8988T (cell line): ENCODE measurements at places on chromosomes 3 and 15.

- DNase-seq, result no peak
Measured at GRCh38 chr15:37037071-37037655, 63.2 kb downstream of the MEIS2 start.

DNA sequence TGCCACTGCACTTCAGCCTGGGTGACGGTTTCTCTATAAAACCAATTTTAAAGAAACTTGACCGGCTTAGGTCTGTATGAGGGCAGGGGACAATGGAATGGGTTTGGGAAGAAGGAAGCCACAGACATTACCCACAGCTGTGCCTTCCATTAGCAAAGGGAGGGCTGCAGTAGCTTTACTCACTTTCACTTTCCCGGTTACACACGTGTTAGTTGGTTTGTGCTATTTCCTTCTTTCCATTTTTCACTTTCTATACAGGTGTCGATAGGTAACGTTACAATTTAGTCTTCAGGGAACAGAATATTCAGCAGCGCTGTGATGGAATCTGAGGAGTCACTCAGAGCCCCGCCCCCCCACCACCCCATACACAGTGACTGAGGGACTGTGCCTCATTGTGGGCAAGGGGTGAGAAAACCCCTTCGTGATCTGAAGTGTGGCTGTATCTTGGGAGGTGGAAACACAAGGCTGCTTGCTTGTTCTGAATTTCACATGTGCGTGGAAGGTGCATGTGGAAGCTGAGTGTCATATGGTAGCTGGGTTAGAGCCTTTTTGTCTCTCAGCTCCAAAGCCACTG lies 44.8 kb upstream of the RPL32 start:
- no peak for DNase-seq

DNA sequence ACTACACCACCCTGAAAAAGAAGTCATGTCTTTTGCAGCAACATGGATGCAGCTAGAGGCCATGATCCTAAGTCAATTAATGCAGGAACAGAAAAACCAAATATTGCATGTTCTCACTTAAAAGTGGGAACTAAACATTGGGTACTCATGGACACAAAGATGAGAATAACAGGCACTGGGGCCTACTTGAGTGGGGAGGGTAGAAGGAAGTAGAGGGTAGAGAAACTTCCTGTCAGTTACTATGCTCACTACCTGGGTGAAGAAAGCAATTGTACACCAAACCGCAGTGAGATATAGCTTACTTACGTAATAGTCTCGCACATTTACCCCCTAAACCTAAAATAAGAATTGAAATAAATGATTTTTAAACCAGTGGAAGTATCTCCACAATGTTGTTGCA lies 480.5 kb upstream of the ARRDC4 start:
- DNase-seq, result no peak

DNA sequence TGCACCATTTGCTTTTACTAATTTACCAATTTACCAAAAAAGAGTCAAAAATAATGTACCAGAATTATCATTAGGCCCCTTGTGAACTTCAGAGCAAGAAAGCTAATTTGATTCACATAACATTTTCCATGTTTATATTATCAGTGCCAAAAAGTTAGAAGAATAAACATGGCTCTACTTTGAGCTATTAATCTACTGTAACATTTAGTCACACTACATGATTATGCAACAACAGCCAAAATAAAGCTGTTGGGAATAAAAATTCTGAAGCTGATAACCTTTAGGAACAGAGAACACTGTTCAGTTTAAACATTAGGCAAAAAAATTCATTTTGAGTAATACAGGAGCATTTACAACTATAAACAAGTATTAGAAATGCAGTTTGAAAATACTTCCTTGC lies 63.6 kb downstream of the PROS1 start:
- DNase-seq, result no peak
